ENCODE measurements at places on chromosomes 2 and 18.

DNA sequence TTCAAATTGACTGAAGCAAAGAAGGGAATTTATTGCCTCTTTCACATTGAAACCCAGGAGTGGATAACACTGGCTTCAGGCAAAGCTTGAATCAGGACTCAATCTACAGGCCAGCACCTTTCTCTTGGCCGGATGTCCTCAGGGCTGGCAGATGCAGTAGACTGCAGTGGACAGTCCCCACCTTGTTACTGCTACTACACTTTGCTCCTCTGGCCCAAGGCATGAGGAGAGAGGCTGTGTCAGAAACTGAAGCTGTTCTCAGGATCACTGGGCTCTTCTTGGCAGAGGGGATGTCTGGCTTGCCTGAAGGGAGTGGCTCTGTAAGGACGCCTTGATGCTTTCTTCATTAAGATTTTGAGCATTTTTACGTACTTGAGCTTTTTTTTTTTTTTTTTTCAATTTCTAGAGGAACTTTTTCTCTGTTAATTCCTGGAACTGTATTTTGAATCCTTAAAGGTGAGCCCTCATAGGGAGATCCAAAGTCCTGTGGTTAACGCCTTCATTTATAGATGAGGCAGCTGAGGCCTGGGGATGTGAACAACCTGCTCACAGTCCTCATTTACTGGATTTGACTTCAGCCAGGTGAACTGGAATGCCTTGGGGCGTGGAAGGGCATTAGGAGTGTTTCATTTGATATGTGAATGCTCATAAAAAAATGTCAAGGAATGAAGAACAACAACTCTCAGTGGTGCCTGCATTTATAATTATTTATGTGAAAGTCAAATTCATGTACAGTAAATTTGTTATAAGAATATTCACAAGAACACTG lies 36.6 kb downstream of the CASP10 start:
- DNase-seq = no peak

DNA sequence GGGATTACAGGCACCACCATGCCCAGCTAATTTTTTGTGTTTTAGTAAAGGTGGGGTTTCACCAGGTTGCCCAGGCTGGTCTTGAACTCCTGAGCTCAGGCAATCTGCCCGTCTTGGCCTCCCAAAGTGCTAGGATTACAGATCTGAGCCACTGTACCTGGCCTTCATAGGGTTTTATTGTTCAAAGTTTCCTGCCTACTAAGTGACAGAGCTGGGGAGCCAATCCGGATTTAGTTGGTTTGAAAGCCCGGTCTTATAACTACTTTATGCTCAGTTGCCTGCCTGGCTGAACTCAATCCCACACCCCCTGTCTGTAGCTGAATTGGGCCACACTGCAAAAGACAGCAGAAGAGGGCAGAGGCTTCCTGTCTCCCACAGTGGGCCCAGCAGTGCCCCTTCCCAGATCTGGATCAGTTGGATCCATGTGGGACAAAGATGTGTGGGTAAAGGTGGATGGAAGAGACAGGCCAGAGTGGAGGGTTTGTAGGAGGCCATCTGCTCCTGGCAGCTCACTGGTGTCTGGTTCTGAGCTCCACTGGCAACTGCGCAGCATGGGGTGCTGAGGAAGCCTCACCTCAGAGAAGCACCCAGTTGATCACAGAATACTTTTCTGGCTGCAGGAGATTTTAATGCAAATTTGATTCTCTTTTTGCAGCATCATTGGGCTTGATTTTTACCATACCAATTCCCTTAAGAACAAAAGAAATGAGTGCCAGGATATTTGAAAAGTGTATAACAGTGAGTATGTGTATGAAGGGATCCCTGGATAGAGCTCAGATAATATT lies 144.9 kb downstream of the DDX1 start:
- DNase-seq = no peak

- DNase-seq = no peak
Measured at GRCh38 chr18:79123948-79124347, 54.8 kb downstream of the ATP9B start.

DNA sequence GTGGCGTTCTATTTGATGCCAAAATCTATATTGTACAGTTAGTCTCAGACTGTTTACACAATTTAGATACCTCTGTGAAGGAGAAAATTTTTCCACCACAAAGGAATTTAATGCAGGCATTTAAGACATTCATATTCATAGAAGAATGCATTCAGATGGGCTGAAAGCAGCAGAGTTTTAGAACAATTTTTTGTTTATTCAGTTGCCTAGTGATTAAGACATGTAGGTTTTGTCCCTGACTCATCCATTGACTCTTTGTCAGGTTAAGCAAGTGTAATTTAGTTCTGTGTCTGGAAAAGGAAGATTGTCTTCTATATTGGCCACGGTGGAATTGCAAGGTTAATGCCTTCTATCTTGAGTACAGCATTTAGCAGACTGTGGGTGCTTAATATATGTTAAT lies 515.0 kb downstream of the PARD3B start:
- no peak for DNase-seq

GRCh38 chr2:46229134-46230063 lies 67.8 kb upstream of the EPAS1 start:
- DNase-seq = peak; percentile 49

GRCh38 chr2:10282611-10283105 lies 20.0 kb upstream of the HPCAL1 start:
- no peak for DNase-seq

GRCh38 chr18:48228841-48229240 lies 180.3 kb downstream of the ZBTB7C start:
- no peak for DNase-seq

DNA sequence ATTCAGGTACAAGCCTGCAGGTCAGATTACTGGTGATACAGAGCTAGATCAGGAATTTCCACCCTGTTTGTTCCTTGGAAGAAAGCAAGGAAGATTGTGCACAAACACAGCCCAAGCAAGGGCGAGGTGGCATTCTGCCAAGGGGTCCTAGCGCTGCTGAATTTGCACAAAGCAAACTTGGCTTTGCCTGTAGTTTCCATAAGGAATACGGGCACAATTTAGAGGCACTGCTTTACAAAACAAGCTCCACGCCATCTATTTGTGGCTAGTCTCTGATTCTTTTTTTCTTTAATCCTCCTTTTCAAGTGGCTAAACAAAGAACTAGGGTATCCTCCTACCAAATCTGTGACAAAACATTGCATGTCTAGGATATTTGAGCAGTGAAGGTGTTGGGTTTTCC lies 195.5 kb upstream of the ACVR2A start:
- no peak for DNase-seq

DNA sequence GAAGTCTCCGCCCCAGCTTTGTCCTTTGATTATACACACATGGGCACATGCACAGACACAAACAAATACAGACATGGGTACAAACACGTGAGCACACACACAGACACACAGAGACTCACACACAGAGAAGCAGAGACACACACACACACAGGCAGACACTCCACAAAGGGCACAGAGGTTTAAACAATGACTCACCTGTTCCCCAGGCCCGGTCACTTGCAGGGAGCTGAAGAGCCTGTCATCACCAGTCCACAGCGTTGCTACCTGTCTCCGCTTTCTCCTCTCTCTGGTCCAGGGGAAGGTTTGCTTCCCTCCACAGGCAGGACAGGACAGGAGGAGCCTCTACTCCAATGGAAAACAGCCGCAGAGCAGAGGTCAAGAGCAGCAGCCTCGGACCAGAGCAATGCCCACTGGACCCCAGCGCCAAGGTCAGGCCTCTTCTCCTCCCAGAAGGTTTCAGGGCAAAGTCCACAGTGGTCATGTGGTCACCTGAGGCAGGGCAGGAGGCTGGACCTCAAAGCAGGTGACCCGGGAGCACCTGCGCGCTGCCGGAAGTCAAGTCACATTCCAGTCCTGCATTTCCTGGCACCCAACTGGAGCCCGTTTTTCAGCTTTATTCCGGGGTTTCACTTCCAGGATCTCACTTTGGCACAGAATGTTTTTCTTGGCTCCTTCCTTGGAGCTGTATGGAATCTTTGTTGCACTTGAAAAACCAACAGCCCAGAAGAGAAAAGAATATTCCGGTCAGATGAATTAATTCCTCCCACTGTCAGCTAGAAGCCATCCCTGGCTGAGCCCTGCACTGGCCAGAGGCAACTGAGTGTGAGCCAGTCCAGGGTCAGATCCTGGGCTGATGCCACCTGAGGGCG lies at the start of gene RAB17:
TSS of gene RAB17 (minus strand) at position 463 of the 869 bp plus-strand sequence. CDS start 4,580 bp downstream, outside the sequence.
- no peak for DNase-seq

- DNase-seq = no peak
Measured at GRCh38 chr18:22207021-22207758, 37.8 kb downstream of the GATA6 start.

DNA sequence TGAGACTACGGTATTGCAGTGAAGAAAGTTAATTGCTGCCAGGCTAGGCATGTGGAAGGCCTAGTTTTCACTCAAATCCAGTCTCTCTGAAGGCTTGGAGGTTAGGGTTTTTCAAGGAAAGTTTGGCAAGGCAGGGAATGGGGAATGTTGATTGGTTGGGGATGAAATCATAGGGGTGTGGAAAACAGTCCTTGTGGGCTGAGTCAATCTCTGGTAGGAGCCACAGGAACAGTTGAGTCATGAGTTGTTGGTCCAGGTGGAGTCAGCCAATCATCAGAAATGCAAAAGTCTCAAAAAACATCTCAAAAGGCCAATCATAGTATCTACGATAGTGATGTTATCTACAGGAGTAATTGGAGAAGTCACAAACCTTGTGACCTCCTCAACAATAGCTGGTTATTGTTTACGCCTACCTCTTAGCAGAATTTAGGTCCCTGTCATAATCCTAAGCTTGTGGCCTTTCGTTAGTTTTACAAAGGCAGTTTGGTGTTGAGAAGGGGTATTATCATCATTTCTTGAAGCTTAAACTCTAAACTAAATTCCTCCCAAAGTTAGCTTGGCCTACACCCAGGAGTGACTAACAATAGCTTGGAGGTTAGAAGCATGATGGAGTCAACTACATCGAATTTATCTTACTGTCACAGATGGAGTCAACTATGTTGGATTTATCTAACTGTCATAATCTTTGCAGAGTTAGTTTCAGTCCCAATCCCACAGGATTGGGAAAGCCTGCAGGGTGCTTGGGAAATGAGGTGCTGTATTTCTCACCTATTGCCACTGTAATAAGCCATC lies 33.7 kb upstream of the APCDD1 start:
- no peak for DNase-seq

DNA sequence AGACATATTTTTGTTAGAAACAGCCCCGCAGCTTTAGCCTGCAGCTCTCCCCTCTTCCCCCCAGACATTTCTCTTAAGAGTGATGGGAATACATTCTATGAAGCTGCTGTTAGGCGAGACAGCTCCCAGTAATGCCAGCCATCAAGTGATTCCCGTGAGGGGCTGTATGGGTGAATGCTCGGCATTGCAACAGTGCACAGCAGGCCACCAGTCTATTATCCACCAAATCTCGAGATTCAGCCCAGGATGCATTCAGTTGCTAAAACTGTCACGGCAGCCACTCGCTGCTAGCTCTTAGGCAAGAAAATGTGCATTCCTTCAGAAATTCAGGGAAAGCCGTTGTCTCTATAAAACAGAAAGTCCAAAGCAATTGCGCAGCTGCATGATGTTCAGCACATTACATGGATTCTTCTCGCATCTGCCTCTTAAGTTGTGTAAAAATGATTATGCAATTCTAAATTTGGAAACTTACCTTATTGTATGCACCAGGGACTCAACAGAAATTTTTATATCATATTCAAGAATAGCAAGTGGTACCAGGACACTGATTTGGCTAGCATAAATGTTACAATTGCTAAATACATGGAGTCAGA lies 211.3 kb upstream of the ARL4C start:
- DNase-seq = no peak

GRCh38 chr2:100189387-100189786 lies 47.0 kb upstream of the AFF3 start:
- no peak for DNase-seq

DNA sequence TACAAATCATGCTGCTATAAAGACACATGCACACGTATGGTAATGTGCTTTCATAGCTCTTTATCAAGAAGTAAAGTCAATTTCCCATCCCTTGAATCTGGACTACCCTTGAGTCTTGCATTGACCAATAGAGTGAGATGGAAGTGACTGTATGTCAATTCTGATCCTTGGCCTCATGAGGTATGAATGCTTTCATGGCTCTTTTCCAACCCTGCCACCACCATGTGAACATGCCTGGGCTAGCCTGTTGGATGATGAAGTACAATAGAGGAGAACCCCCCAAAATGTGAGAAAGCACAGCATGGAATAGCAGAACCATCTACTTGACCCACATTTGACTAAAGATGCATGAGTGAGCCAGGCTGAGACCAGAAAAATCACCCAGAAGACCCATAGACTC lies 237.0 kb downstream of the NYAP2 start:
- DNase-seq = no peak

GRCh38 chr2:27518782-27519113 lies 22.1 kb downstream of the GCKR start:
- DNase-seq = no peak

DNA sequence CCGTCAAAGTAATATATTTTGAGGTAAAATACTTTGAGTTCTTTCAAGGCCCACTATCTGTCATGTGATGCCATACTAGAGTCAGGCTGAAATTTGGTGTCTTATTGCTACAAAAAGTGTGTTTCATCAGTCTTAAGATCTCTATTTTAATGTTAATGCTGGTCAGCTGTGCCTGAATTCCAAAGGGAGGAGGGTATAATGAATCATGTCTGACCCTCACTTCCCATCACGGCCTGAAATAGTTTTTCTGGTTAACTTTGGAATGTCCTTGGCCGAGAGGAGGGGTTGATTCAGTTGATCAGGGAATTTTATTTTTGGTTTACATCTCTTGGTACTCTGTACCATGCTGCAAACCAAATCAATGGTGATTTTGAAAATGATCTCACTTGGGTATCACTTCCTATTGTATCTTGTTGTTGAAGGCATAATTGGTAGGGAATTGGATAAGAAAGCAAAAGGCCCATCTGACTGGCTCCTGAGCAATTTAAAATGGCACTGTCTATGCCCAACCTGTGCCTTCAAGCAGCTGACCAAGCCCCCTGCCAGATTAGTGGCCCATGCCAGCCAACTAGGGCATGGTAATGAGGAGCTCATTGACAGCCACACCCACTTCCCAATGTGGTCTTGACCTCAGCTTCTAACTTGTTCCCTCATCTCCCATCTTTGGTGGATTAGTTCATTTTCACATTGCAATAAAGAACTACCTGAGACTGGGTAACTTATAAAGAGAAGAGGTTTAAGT lies 6.1 kb upstream of the SLC35F5 start:
- DNase-seq = no peak

GRCh38 chr2:14137643-14138042 lies 494.9 kb upstream of the LRATD1 start:
- DNase-seq = no peak

GRCh38 chr2:6309415-6310255 lies 556.1 kb downstream of the CMPK2 start:
- no peak for DNase-seq

DNA sequence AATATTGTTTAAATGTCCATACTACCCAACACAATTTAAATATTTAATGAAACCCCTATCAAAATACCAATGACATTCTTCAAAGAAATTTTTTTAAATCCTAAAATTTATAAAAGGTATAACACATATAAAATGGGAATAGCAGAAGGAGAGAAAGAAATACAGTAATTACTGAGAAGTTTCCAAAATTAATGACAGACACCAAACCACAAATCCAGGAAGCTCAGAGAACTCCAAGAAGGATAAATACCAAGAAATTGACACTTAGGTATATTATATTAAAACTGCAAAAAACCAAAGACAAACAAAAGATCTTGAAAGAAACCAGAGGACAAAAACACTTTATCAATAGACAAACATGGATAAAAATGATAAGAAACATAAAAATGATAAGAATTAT lies 101.1 kb downstream of the MEMO1 start:
- DNase-seq = no peak

- DNase-seq = no peak
Measured at GRCh38 chr2:70709275-70710037, 58.5 kb downstream of the ADD2 start.

GRCh38 chr18:53739700-53740099 lies 484.8 kb downstream of the MBD2 start:
- no peak for DNase-seq

GRCh38 chr18:3688690-3689089 lies 238.7 kb downstream of the TGIF1 start:
- no peak for DNase-seq
